Activated CD8-positive, alpha-beta memory T cell treated with anti-CD3 and anti-CD28 coated beads for 1 hour (primary cell): ENCODE measurements at places on chromosomes 3 and 15.

DNA sequence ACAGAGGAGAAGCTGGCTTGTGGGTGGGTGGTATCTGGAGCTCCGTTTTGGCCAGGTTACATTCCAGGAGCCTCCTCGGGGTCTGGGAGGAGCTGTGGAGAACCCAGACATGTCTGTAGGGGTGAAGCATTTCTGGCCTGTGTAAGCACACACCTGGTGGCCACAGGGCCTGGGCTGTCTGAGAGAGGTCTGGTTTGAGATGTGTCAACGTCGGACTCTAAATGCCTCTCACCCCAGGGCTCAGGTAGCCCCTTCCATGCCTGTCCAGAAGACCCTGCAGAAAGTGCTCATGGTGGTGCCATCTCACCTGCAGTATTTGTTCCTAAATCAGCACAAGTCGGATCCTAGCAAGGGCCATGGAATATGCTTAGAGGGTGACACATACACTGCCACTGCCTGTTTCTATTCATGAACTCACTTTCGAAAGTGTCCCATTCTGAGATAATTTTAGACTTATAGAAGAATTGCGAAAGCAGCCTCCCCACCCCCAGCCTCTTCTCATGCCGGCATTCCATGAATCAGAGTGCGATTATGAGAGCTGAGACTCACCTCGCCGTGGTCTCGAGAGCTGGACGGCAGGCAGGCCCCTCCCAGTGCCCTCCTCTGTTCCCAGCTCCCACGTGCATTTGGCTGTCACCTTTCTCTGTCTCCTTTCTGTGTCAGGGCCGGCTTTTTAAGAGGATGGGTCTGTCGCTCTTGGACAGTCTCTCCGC lies 63.7 kb downstream of the KLF15 start:
- DNase-seq: no peak

DNA sequence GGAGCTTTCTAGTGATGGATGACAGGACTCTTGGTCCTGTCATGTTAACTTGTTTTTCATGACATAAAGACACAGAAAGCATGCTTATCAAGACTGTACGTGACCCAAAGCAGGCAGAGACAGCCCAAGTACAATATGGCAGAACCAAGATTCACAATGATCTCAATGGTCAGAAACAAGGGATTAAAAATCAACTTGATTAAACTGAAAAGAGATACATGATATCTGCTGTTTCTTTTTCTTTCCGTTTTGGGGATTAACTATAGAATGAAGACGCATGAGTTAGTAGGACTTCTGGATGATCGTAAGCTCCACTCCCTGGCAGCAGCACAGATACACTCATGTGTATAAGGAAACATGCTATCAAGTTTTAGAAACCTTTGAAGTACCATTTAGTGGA lies 98.4 kb upstream of the MYZAP start:
- no peak for DNase-seq

DNA sequence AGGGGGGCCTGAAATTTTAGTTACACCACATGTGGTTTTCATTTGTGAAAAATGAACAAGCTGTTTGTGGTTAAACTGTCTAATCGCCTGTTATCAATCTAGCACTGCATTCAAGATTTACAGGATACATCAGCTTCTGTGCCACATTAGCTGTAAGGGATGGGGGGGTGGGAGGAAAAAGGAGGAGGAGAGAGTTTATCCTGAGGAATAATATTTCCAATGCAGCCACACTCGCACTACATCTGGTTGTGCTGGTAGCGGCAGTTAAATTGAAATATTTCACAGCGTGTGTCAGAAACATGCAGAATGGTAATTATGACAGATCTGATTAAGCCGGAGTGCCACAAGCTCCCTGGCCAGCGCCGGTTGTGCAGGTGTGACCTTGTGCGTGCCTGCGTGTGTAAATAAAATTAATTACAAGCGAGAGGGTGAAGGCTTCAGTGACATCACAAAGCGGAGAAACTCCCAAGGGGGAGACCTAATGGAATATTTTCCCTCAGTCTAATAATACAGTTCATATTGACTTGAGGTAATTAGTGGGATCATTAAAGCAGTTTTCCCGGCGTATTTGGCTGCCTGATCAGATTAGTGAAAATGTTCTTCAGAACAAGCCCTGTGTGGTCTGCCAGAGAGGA lies 55.5 kb downstream of the SATB1 start:
- no peak for DNase-seq

DNA sequence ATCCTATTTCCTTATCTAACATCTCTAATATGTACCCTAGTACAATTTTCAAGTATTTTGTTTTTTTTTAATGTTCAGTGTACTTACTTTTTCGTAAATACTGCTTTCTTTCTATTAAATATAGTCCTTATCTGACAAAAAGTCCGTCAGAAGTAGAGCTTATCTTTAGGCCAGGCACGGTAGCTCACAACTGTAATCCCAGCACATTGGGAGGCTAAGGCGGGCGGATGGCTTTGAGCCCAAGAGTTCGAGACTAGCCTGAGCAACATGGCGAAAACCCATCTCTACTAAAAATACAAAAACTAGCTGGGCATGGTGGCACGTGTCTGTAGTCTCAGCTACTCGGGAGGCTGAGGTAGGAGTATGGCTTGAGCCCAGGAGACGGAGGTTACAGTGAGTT lies 41.1 kb downstream of the USP3 start:
- no peak for DNase-seq

DNA sequence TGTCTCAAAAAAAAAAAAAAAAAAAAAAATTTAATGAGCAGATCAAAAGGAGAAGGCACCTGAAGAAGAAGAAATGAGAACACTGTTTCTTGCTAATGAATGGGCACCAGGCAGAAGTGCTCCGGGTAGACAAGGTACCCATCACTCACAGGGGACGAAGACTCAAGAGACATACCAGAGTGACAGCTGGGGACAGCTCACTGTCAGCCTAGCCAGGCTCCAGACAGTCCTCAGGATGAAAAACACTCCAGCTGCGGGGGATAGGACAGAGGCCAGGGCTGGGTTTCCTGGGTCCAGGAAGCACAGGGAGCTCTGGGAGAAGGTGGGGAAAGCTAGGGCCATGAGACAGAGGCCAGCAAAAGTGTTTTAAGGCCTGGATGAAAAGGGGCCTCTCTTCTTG lies 48.5 kb upstream of the PARL start:
- no peak for DNase-seq

GRCh38 chr15:93973287-93973686 lies 258.1 kb upstream of the MCTP2 start:
- no peak for DNase-seq

DNA sequence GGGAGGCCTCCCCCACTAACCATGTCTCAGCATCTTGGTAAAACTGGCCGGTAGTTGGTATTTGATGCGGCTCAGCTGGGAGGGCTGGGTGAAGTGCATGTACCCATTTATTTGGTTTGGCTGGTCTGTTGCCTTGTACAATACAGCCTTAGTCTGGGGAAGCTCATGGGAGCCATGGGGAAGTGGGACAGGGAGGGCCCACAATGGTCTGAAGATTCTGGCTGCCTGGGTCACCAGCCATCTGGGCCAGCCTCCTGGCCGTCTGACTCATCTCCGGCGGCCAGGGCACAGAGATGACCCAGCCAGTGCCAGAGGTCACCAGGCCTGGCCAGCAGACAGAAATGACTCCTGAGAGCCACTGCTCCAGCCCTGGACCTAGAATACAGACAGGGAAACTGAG lies 51.6 kb upstream of the SMAD6 start:
- no peak for DNase-seq

GRCh38 chr3:32873531-32874130 lies 55.8 kb downstream of the TRIM71 start:
- no peak for DNase-seq

- DNase-seq: no peak
Observed at GRCh38 chr3:54193093-54193492, 70.7 kb downstream of the CACNA2D3 start.

- DNase-seq: no peak
Observed at GRCh38 chr15:35054380-35054779, 30.7 kb downstream of the NANOGP8 start.

DNA sequence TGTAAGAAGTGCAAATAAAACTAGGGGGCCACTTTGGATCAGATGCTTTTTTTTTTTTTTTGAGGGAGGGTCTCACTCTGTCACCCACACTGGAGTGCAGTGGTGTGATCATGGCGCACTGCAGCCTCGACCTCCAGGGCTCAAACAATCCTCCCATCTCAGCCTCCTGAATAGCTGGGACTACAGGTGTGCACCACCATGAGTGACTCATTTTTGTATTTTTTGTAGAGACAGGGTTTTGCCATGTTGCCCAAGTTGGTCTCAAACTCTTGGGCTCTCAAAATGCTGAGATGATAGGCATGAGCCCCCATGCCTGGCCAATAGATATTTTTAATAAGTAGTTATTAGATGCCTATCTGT lies 20.8 kb downstream of the CCR1 start:
- no peak for DNase-seq

DNA sequence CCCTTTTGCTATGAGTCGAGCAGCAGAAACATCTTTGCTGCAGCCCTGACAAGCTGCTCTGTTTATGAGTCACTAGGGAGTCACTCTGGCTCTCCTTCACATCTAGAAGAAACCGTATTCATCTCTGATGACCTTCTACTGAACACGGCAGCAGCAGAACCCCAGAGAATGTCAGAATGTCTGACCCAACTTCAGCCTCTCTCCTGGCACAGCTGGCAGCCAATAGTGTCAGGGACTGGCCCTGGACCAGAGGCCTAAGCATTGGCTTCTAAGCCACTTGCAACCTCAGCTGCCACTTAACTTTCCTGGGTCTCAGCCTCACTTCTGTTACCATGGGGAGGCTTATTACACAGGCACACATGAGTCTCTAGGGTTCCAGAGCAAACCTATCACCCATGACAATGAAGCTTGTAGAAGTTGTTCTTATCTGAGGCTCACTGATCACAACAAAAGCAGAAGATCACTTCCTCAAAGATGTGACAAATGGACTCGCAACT lies 184.1 kb upstream of the TLE3 start:
- DNase-seq: no peak

DNA sequence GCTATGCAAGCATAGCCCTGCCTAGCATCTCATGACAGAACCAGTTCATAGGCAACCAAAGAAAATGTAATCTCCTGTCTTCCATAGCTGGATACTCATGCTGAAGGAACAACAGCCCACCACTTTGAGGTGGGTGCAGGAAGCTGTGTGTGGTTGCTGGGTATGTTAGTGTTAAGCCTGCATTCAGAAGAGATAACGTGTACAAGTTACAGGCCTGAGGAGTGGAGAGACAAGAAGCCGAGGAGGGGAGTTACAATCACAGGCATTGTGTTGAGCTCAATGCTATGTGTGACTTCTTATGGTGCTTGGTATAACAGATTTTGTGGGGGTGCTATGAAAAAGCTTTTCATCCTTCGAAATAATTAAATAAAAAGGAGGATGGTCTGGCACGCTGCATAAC lies 42.8 kb upstream of the SECISBP2L start:
- DNase-seq: no peak
